ENCODE measurements at places on chromosomes 11 and 22.

DNA sequence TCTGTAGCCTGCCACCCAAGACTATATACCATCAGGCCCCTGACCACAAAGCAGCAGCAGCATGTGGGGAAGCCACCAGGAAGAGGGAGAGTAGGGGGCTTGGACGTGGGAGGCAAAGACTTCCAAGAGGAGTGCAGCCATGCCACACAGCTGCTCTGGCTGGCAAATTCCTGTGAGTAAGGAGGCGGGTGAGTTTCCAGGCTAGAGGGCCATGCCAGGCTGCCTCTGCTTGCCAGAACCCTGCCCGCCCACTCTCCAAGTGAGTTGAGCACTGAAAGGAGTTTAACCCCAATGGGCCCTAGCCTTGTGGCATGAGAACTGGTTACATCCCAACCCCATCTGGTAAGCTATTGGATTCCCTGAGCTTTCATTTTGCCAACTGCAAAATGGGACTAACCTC lies 4.7 kb upstream of the DGAT2 start:
- DNase-seq = no peak

DNA sequence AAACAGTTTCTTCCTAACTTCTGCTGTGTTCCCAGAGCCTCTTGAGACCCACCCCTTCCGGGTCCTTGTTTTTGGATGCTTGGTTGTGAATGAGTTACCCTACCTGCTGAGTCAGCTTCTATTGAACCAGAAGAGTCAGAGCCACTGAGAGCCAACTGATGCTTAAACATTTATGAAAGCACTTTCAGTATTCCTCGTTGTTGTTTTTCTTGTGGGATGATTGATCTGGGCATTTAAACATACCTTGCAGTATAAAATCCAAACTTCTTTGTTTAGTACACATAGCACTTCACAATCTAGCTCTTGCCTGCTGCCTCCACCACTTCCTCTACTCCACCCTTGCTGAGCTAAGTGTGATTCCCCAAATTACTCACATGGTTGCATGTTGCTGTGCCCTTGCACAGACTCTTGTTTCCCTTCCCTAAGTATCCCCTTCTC lies 5.5 kb downstream of the PRSS23 start:
- no peak for DNase-seq

- no peak for DNase-seq
These were observed 959.8 kb downstream of the BRD1 start for GRCh38 chr22:48867891-48868290.

- DNase-seq = no peak
These were observed 5.6 kb downstream of the TUB start for GRCh38 chr11:8086571-8086970.

- no peak for DNase-seq
These were observed 140.8 kb downstream of the PKNOX2 start for GRCh38 chr11:125305345-125305744.

- DNase-seq = no peak
These were observed 124.2 kb downstream of the SWAP70 start for GRCh38 chr11:9787981-9788521.

- no peak for DNase-seq
These were observed 100.4 kb downstream of the GALNT18 start for GRCh38 chr11:11521306-11522002.

GRCh38 chr11:76244316-76244851 lies 38.1 kb upstream of the WNT11 start:
- no peak for DNase-seq

GRCh38 chr22:36948273-36949225 lies 35.1 kb downstream of the CSF2RB start:
- DNase-seq = no peak

DNA sequence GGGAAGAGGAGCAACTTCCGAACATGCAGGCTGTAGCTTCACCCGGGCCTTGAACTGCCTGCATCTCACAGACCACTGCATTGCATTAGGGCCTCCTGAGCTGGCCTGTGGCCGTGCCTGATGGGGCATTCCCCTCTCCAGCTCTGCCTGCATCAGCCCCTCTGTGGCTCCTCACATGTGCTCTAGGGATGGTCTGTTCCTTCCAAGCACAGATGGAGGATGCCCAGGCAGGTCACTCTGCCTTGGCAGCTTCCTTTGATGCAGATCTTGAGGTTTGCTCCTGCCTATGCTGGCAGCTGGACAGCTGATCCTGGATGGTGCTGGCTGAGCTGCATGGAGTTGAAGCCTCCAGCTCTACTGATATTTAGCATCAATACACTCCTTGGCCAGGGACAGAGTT lies 28.5 kb downstream of the AMPD3 start:
- DNase-seq = no peak

- DNase-seq = no peak
These were observed 322.1 kb upstream of the MPPED2 start for GRCh38 chr11:30908272-30908671.

- no peak for DNase-seq
These were observed 122.2 kb upstream of the RCN1 start for GRCh38 chr11:31968461-31969358.

GRCh38 chr11:107494055-107494454 lies 36.4 kb upstream of the CWF19L2 start:
- no peak for DNase-seq

GRCh38 chr11:47051217-47051616 lies 114.7 kb downstream of the CSTPP1 start:
- DNase-seq = no peak

- DNase-seq = no peak
These were observed 18.2 kb downstream of the CALCB start for GRCh38 chr11:15091625-15092024.

GRCh38 chr11:87719326-87720073 lies 455.7 kb downstream of the RAB38 start:
- no peak for DNase-seq

DNA sequence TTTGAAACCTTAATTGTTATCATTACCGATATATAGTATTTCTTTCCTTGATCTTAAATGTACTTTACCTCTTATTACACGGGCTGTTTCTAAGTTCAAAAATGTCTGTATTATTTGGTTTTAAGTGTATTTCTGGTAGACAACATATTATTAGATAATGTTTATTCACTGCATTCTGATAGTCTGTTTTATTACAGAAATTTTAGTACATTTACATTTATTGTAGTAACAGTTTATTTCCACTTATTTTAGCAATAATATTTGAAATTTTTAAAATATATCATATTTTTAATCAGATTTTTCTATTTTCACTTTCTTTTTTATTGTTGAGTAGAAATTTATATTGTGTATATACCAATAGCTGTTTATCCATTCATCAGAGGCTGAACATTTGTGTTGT lies 1195.2 kb downstream of the TBC1D22A start:
- DNase-seq = no peak

DNA sequence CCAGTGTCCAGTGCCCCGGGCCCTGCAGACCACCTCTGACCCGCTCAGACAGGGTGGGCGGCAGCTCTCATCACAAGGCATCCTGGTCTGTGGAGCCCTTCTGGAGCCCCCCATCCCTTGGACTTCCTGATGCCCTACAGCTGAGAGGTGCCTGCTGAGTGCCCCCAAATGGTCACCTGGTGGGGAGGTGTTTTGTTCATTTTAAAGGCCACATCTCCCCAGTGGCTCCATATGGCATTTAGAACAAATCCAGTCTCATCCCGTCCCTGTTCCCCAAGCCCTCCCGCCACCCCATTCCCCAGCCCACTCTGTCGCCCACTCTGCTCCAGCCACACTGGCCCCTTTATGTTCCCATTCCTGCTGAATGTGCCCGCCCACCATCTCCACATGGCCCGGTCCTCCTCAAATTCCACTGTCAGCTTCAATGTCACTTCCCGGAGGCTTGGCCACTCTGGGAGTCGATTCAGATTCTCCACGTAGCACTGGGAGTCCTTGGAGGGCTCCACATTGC lies 32.8 kb downstream of the OSBPL5 start:
- no peak for DNase-seq

- no peak for DNase-seq
These were observed 20.1 kb upstream of the SPINDOC start for GRCh38 chr11:63793161-63793560.

DNA sequence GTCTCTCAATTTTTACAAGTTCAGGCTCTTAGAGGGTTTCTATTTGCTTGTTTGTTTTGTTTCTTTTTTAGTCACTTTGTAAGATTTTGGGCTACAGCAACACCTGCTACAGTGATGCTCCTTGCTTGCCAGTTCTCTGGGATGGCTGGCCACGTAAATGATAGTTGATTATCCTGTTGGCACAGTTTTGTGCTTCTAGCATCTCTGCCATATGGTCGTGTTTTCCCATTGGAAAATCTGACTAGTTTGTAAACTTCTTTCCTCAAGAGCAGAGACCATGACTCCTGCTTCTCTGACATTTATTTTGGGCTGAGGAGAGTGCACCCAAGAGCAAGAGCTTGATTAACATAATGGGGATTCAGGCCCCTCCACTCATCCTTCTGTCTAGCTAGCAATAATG lies 1621.6 kb upstream of the RAG2 start:
- no peak for DNase-seq

DNA sequence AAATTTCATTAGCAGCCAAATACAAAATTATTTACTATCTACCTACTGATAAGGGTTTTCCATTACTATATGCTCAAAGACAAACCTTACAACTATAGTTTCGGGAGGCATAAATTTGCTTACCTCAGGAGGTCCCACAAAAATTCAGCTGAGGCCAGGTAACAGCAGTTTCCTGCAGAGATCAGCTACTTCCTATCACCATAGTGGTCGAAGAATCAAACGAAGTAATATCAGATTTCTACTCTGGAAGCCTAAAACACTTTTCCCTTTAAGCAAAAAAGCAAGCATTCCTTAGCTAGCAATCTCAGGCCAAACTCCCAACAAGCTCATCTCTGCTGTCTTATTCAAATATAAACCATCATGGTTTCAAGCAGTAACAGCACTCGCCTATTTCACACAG lies 3.1 kb downstream of the NAP1L4 start:
- no peak for DNase-seq

DNA sequence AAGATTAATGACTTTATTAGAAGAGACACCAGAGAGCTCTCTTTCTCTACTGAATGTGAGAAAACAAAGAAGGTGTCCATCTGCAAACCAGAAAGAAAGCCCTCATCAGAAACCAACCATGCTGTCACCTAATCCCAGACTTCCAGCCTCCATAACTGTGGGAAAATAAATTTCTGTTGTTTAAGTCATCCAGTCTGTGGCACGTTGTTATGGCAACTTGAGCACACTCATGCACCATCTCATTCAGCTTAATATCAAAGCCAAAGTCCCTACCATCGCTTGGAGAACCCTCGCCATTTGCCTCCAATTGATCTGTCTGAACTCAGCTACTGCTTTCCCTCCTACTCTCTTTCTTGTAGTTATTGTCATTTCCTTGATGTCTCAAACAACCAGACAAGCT lies 766.1 kb upstream of the ARHGAP42 start:
- no peak for DNase-seq

DNA sequence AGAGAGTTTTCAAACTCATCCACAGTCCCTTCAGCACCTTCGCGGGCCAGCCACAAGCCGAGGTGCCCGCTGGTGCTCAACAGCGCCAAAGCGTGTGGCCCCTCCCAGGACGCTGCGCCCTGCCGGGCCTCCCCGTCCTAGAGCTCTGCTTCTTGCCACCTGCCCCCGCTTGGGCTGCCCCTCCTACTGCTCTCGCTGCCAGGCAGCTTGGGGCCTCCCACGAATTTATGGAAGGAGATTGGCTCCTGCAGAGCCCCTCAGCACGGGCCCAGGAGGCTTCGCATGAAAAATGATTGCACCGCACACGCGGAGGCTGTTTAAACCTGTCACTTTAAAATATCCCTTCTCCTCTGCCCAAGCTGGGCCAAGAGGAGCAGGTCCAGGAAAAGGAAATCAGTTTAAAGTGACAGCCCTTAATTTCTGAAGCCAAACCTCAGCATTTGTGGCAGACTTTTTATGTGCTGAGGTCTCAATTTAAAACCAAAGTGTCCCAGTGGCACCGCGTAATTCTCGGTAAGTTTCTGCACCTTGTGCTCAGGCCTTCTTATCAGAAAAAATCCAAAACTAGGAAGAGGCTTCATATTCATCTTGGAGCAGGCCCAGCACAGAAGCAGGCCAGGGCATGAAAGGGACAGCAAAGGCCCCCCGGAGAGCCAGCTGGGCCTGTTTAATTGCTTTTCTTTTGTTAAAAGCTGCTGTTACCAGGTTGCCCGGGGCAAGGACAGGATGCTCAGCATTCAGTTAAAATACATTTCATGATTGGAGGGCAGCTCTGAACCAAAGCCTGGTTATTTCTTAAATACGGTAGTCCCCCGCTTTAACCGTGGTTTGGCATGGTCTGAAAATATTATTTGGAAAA lies 303.6 kb downstream of the OPCML start:
- DNase-seq = no peak

- DNase-seq = no peak
These were observed 75.4 kb downstream of the AASDHPPT start for GRCh38 chr11:106152824-106153223.

GRCh38 chr11:95716266-95716665 lies 73.3 kb downstream of the FAM76B start:
- DNase-seq = no peak

DNA sequence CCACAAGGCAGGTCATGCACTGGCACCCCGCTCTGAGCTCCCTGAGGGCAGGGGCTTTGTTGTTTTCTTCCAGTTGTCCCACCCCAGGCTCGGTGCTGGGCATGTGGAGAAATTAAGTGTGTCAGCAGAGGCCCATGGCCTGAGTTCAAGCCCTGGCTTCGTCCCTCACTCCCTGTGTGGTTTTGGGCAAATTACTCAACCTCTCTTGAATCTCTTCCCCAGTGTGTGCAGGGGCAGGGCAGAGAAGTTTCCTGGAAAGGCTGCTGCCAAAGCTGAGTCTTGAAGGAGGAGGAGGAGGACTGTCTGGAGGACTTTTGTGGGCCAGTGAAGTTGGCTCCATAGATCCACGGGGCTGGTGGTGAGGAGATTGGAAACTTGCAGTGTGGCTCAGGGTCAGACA lies 138.1 kb upstream of the E2F8 start:
- no peak for DNase-seq

- DNase-seq = no peak
These were observed 16.0 kb upstream of the SMIM35 start for GRCh38 chr11:118102721-118103261.
